Suprapubic skin (tissue), 4 donors: ENCODE measurements at places on chromosomes 4 and X. TPM values are rescaled to one million over a fixed set of nuclear protein-coding genes. Genes with fewer than 3 reads are reported as not detected.
A peak's percentile ranks its signal among the peaks of the same experiment; 100 is the strongest.

DNA sequence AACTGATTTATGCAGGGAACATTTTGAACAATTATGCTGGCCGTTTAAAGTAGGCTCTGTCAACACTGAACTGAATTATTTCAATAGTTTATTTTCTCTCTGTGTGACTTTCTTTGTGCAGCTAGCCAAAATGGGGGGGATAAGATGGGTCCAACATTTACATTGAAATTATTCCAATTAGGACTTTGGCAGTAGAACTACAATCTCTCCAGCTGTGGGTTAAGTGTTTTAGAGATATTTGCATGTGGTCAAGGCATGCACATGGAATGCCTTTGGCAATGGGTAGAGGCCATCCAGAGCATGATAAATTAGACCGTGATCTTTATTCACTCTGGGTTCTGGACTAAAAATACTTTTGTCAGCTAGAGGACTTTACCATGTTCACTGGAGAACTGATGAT is 107.9 kb upstream of the ELOVL6 start:
- H3K4me1 ChIP-seq = no peaks in the 10 kb centered on the region
- H3K27me3 ChIP-seq = no peaks in the 10 kb centered on the region
- DNase-seq = no peak
- H3K4me3 ChIP-seq = no peak overlapping the region
- no peaks in the 10 kb centered on the region for H3K36me3 ChIP-seq

DNA sequence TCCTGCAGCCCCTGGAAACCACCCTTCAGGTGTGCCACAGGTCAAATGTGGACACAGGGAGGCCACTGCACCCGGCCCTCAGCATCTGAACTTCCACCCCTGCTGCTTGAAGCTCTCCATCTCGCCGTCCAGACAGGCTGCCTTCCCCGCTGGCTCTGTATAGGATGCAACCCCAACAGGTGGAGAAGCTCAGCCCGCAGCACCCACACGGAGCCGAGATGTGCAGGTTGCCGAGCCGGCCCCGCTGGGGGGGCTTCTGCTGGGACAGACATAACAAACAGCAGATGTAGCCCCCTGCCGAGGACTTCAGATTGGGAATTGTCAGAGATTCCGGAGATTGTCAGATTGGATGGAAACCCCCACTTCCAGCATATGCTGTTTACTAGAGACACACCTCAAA is 20.5 kb downstream of the TMEM187 start:
- no peaks in the 10 kb centered on the region for H3K4me1 ChIP-seq
- H3K27ac ChIP-seq = no peak overlapping the region
- H3K27me3 ChIP-seq = no peaks in the 10 kb centered on the region
- DNase-seq = no peak
- no peak overlapping the region for H3K4me3 ChIP-seq

GRCh38 chr4:78691334-78691754 is 84.8 kb upstream of the BMP2K start:
- H3K4me3 ChIP-seq = no peak overlapping the region
- no peak overlapping the region for H3K27ac ChIP-seq
- DNase-seq = no peak
- no peaks in the 10 kb centered on the region for H3K27me3 ChIP-seq
- peaks cover 15% of the 10 kb centered on the region for H3K4me1 ChIP-seq
- H3K36me3 ChIP-seq = no peaks in the 10 kb centered on the region

DNA sequence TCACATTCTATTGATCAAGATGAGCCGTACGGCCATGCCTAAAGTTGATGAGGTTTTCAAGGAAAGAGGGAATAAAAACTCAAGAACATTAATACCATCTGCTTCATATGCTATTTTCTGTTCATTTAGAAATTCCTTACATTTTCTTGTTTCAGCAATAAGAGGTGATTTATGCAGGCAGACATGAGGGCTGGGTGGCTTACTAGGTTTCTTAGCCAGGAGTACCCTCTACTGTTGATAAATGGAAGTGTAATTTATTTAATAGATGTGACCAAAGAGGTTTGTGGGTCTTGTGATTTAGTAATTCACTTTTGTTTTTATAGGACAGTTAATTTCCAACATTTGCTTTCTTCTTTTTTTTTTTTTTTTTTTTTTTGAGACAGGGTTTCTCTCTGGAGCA is 6.4 kb upstream of the SMIM9 start:
- no peak for DNase-seq
- no peak overlapping the region for H3K4me3 ChIP-seq
- no peaks in the 10 kb centered on the region for H3K4me1 ChIP-seq
- no peaks in the 10 kb centered on the region for H3K36me3 ChIP-seq
- no peaks in the 10 kb centered on the region for H3K27me3 ChIP-seq

- H3K36me3 ChIP-seq = no peaks in the 10 kb centered on the region
- H3K27me3 ChIP-seq = peaks cover 28% of the 10 kb centered on the region
- no peak for DNase-seq
- H3K4me3 ChIP-seq = no peak overlapping the region
These were observed 10.1 kb upstream of the GSX2 start for GRCh38 chr4:54089875-54090274.

- DNase-seq = no peak
- H3K36me3 ChIP-seq = no peaks in the 10 kb centered on the region
- H3K27me3 ChIP-seq = no peaks in the 10 kb centered on the region
- H3K4me1 ChIP-seq = no peaks in the 10 kb centered on the region
- H3K4me3 ChIP-seq = no peak overlapping the region
- no peak overlapping the region for H3K27ac ChIP-seq
These were observed 267.3 kb upstream of the HAND2 start for GRCh38 chr4:173797296-173797695.

DNA sequence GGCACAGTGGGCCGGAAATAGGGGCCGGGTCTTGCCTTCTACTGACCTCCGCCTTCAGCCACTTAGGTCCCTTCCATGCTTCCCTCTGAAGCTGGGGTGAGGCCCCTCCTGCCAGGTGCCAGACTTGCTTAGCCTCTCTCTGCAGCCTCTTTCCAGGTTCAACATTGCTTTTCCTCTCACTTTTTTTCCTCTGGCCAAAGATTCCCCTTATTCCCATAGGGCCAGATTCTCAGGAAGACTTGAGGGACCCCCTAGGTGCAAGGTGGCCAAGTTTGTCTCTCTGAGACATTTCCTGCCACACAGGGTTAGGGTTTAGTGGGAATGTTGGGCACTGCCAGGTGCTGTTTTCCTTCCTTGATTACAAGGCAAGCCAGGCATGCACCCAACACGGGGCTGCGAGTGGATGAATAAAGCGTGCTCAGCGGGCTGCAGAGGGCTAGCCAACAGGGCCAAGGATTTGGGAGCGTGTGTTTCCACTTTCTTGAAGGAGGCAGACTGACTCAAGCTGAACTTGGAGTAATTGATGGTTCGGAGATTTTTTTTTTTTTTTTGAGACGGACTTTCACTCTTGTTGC is 7.6 kb upstream of the GJB1 start:
- H3K36me3 ChIP-seq = no peaks in the 10 kb centered on the region
- no peak overlapping the region for H3K27ac ChIP-seq
- DNase-seq = no peak
- H3K27me3 ChIP-seq = no peaks in the 10 kb centered on the region
- no peak overlapping the region for H3K4me3 ChIP-seq
- no peaks in the 10 kb centered on the region for H3K4me1 ChIP-seq

- DNase-seq = no peak
- no peaks in the 10 kb centered on the region for H3K36me3 ChIP-seq
- no peak overlapping the region for H3K4me3 ChIP-seq
- no peaks in the 10 kb centered on the region for H3K27me3 ChIP-seq
These were observed 2.1 kb upstream of the RHOH start for GRCh38 chr4:40194602-40195161.

DNA sequence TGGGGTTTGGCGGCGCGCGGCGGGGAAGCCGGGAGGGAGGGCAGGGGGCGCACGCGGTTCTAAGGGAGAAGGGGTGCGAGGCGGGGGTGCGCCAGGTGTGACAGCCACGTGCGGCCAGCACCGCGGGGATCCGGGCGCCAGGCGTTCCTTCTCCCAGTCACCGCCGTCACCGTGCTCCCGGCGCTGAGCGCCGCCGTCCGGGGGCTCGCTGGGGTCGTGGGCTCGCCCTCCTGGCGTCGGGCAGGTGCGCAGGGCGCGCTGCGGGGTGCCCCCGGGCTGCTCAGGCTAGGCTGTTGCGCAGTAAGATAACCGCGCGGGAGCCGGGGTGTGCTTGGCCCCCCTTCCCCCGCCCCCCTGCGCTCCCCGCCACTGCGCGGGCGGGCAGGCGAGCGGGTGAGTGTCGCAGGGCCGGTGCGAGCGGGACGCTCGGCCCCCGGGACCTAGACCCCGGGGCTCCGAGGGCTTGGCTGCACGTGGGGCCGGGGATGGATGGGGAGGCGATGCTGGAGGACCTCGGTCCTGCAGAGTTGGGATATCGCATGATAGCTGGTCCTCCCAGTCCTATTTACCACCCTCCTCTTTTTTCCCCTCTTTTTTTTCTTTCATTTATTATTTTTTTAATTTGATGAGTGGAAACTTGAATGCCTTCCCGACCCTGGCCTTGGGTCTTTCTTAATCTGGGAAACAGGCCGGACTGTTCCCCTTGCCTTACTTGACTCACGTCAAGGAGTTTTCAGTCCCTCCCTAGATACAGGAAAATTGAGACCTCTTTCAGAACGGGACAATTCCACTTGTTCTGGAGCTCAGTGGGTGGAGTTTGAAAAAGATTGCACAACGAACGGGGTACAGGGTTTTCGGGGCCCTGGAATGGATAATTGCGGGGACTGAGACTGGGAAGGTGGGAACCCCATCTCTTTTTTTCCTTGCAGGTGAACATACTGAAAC is 797 bp downstream of the TXLNG start:
- H3K27ac ChIP-seq = peak overlapping the region; percentile 89
- H3K4me3 ChIP-seq = peak overlapping the region; percentile 69
- DNase-seq = peak; percentile 67
- no peaks in the 10 kb centered on the region for H3K36me3 ChIP-seq
- peaks cover 9% of the 10 kb centered on the region for H3K4me1 ChIP-seq

DNA sequence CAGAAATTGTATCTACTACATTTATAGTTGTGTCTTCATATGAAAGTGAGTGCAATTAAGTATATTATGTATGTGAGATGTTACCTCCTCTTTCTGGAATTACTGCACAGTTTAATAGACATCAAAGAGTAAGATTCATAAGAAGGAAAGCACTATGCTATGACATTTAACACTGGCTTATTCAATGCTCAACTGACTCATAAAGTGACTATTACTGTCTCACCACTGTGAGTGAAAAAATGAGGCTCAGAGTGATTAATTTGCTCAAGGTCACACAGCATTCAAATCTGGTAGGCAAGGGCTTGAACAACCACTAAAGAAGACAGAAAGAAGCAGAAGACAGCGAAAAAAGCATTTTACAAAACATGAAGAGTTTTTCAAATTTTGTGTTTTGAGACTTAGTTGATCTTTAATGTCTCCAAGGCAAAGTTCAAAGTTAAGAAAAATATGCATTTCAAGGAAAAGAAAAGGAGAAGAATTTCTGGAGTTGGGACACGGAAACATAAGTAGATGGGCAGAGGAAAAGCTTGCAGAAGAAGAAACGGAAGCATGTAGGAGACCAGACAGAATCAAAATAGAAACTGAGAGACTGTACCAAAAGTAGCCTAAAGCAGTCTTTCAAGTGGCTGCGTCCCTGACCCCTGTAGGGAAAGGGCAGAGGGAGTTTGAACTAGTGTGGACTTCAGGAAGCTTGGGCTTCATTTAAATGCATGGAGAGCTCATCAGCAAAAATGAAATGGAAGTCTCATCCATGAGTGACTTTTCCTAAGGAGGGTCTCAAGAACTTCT is 66.3 kb downstream of the KCNIP4 start:
- H3K4me1 ChIP-seq = no peaks in the 10 kb centered on the region
- H3K27me3 ChIP-seq = no peaks in the 10 kb centered on the region
- no peaks in the 10 kb centered on the region for H3K36me3 ChIP-seq
- no peak overlapping the region for H3K4me3 ChIP-seq

GRCh38 chr4:166128403-166128802 is 255.4 kb downstream of the TLL1 start:
- no peak overlapping the region for H3K27ac ChIP-seq
- H3K36me3 ChIP-seq = no peaks in the 10 kb centered on the region
- no peaks in the 10 kb centered on the region for H3K27me3 ChIP-seq
- peaks cover 9% of the 10 kb centered on the region for H3K4me1 ChIP-seq

DNA sequence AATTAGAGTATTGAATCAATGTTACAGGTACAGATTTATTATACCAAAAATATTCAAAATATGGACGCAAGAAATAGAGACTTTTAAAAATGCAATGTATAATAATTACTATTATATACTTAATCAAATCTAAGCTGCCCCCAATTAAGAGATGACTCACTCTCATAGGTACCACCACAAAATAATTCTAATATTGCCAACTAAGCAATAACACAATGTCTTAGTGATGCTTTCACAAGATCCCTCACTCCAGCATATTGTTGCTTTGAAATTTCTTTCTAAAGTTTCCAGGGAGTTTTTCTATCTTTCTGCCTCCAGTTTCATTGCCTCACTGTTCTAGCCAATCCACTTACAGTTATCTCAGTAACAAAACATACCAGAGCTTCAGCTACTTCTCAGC is 270.0 kb upstream of the PABPC4L start:
- H3K4me1 ChIP-seq = no peaks in the 10 kb centered on the region
- H3K36me3 ChIP-seq = no peaks in the 10 kb centered on the region
- H3K27me3 ChIP-seq = no peaks in the 10 kb centered on the region
- no peak overlapping the region for H3K4me3 ChIP-seq
- no peak for DNase-seq

DNA sequence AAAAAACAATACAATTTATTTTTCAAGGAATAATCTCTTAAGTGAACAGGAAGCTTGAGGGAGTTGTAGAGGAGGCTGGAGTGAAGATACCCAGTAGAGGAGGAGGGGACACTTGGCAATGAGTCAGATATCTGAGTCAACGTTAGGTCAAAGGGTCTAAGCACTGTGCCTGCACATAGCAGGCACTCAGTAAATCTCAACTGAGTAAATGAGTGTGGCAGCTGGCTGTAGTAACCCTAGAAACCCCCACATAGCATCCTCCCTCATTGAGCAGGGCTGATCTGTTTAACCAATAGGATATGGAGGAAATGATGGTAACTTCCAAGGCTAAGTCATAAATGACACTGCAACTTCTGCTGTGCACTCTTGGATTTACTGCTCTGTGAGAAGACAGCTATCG is 186.0 kb upstream of the FAM241A start:
- no peaks in the 10 kb centered on the region for H3K36me3 ChIP-seq
- DNase-seq = no peak
- no peaks in the 10 kb centered on the region for H3K27me3 ChIP-seq
- no peak overlapping the region for H3K27ac ChIP-seq
- no peaks in the 10 kb centered on the region for H3K4me1 ChIP-seq

- H3K27ac ChIP-seq = peak overlapping the region; percentile 91
- H3K27me3 ChIP-seq = no peaks in the 10 kb centered on the region
- peaks cover 17% of the 10 kb centered on the region for H3K4me1 ChIP-seq
- no peaks in the 10 kb centered on the region for H3K36me3 ChIP-seq
- DNase-seq = no peak
These were observed 861 bp downstream of the SEC24D start for GRCh38 chr4:118834960-118835569.

DNA sequence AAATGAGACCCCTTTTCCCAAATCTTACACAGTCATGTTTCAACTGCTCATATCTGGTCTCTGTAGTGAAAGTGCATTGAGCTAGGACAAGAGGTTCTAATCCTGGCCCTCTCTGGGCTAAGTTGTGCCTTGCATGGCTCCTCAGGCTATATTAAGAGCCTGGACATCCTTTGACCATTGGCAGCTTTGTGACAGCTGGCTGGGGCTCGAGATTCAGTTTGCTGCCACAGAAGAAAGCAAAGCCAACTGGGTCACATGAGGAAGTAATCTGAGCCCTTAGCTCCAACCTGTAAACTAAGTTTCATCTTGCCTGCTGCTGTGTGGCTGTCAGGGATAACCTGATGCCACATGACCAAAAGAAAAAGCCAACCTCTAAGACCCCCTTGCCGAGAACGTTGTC is 51.8 kb upstream of the JADE1 start:
- no peaks in the 10 kb centered on the region for H3K36me3 ChIP-seq
- DNase-seq = no peak
- H3K27ac ChIP-seq = no peak overlapping the region
- H3K27me3 ChIP-seq = no peaks in the 10 kb centered on the region
- no peak overlapping the region for H3K4me3 ChIP-seq

The GK gene
- 6.2 TPM for total RNA-seq
